ENCODE measurements at places on chromosomes 2 and 18.

- no peak for DNase-seq
Observed at GRCh38 chr2:234128606-234129005, 78.1 kb downstream of the SPP2 start.

GRCh38 chr2:42238644-42239288, 69.6 kb downstream of the EML4 start:
- peak; percentile 53 for DNase-seq

DNA sequence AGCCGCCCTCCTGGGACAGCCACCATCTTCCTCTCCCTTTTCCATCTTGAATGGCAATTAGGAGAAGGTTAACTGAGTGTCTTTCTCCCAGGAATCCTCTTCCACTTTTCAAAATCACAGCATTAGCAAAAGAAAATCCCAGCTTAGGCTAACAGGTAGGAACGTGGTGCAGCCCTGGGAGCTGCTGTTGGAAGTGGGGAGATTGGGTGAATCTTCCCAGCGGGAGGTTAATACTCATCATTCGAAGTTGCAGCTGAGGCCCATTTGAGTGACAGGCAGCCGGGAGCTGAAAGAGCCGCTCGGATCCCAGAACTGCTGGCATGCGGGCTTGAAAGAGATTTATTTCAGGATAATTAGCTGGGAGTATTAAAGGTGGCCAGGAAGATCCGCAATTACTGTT, 306.0 kb downstream of the BCL11A start:
- DNase-seq: no peak

- no peak for DNase-seq
Observed at GRCh38 chr2:10926191-10926820, 14.6 kb downstream of the KCNF1 start.

Measured in SK-N-DZ (cell line).